ENCODE measurements at places on chromosomes 13 and 19.

DNA sequence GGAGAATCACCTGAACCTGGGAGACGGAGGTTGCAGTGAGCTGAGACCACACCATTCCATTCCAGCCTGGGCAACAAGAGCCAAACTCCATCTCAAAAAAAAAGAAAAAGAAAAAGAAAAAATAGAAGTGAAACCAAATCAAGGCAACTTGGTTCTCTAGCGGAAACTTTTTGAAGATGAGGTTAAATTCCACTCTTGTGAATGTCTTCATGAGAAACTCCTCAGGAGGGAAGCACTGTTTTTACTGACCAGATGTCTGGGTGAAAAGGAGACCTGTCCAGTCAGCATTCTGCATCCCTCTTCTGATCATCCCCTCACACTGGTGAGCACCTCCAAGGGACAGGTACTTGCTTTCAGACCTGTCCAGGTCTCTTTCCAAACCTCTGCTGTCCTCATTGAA is 15.8 kb downstream of the BRD4 start:
- no peak for DNase-seq

- DNase-seq: no peak
These were observed 28.3 kb downstream of the PIP5K1C start for GRCh38 chr19:3671680-3672574.

DNA sequence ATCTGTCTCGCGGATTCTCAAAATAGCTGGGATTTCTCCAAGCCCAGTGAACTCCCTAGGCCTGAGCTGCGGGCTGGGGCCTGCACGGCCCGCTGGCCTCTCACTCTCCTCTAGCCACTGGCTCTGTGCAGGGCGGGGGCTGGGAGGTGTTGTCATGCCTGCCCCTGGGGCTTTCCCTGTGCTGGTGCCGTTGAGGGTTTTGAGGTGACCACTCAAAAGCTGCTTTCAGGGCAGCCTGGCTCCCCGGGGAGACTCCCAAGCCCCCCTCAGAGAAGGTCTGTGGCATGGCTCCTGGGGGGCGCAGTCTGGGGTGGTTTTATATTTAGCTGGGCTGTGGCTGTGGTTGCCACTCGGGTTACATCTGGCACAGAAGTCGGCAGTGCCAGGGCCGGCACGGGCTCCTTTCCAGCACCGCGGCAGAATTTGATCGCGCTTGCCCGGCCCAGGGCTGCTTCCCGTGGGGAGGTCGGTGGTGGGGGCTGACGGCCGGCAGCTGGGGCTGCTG is 10.0 kb downstream of the NDUFB7 start:
- DNase-seq: no peak

DNA sequence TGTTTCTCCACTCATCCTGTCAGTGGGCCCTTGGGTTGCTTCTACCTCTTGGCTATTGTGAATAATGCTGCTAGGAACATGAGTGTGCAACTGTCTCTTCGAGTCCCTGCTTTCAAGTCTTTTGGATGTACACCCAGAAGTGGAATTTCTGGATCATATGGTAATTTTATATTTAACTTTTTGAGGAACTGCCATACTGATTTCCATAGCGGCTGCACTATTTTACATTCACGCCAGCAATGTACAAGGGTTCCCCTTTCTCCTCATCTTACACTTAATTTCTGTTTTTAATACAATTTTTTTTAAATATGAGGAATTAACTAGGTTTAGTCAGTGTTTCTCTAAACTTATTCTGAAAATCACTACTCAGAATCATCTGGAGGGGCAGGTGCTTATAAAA is 24.2 kb upstream of the SLC46A3 start:
- no peak for DNase-seq

DNA sequence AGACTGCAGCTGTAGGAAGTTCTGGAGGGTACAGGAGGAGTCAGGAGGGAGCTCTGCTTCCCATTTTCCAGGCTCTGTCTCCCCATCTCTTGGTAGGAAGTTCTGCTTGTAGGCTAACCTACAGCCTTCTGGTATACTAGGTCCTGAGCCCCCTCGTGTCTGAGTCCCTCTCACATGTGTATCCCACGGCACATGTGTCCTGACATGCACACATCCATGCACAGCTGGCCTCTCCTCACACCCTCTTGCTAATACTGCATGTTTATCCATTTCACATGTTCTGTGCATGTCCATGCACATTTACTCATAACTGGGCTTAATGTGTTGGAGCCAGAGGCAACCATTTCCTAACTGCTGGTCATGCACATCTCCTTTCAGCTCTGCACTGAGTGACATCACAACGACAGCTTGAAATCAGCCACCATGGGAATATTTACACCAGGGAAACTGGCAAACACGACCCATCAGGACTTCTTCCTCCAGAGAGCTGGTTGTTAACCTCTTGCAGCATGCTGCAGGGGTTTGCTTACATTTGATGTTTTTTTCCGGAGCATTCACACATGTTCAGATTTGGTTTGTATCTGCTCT is 3.0 kb downstream of the CD209 start:
- DNase-seq: no peak

DNA sequence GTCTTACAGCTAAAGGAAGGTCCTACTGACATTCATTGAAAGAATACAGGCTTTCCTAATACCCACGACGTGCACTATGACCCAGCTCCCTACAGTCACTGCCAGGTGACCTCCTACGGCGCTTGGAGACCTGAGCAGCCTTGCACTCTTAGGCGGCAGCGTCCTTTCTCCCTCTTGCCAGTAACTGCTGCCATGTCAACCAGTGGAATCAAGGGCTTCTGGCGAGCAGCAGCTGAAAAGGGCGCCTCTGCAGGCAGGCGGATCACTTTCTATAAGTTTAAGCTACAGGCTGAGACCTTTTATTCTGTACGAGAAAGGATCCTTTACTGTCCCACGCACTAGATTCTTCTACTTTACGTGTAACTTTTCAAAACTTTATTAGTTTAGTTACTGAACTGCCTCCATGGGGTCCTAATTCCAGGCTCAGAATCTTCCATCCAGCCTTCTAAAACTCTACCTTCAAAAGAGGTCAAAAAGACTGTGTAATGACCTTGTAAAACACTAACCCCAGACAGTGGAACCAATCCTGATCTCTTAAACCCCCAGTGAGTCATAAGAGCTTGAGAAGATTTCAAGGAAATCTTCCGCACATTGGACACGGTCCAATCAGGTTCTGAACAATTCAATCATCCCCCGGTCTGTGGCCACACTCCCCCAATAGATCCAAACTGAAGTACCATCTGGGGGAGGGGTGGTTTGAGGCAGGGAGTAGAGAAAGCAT is 1.9 kb downstream of the KCTD12 start:
- DNase-seq: no peak

DNA sequence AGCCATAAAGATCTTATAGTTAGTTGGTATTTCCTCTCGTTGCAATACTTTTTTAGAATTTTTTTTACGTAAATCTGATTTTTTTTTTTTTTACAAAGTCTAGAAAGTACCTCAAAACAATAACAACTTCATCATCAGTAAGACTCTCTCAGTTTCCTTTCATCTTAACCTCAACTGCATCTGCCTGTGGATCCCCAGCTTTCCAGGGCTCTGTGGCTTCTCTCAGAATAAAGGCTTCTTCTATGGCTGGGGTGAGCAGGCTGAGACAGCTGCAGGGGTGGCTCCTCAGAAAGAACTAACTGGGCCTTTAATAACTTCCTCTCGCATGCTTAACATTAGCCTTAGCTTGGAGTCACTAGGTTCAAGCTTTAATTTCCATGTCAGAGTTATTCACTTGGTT is 4.2 kb downstream of the ZNF506 start:
- DNase-seq: no peak

- no peak for DNase-seq
These were observed 1.8 kb upstream of the CDC37 start for GRCh38 chr19:10404888-10405820.

GRCh38 chr19:8561075-8561764 is 16.0 kb downstream of the MYO1F start:
- no peak for DNase-seq

DNA sequence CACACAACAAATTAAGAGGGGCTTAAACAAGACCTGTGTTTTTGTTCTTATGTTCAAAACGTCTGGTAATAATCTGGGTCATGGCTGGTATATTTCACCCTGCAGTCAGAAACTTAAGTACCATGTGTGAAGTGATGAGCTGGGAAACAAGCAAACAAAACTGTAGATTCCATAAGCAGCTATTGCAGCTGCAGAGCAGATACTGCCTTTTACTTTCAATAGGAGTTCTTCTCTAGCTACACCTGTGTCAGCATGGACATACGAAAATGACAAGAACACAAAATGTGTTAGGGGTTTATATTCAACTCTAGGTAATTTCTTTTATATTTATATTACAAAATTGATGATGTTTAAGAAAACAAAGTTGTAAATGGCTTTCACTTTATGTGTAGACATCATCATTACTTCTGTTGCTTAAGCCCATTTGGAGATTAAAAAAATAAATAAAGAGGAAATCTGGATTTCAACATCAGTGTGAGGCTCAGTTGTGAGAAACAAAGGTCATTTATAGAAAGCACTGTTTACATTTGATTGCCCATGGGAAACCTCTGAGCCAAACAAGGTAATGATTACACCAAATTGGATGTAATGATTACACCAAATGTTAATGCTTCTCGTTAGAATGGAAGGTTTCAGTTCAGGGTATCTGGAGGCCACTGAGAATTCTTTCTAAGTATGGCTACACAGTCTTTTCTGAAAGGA is 451.0 kb upstream of the SLC10A2 start:
- DNase-seq: no peak

DNA sequence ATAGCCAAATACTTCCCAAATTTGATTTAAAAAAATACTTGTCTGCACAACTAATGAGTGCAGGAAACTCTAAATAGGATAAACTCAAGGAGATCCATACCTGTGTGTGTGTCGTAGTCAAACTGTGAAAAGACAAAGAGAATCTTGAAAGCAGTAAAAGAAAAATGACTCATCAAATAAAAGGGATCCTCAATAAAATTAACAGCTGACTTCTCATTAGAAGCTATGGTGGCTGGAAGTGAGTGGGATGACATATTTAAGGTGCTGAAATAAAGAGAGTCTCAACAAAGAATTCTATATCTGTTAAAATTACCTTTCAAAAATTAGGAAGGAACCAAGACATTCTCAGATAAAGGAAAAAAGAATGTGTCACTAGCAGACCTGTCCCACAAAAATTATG is 13.7 kb downstream of the RNASEH2B start:
- no peak for DNase-seq

- DNase-seq: no peak
These were observed 121.7 kb downstream of the POSTN start for GRCh38 chr13:37476874-37477273.

- DNase-seq: no peak
These were observed 1.9 kb upstream of the CCNP start for GRCh38 chr19:40228346-40228745.

DNA sequence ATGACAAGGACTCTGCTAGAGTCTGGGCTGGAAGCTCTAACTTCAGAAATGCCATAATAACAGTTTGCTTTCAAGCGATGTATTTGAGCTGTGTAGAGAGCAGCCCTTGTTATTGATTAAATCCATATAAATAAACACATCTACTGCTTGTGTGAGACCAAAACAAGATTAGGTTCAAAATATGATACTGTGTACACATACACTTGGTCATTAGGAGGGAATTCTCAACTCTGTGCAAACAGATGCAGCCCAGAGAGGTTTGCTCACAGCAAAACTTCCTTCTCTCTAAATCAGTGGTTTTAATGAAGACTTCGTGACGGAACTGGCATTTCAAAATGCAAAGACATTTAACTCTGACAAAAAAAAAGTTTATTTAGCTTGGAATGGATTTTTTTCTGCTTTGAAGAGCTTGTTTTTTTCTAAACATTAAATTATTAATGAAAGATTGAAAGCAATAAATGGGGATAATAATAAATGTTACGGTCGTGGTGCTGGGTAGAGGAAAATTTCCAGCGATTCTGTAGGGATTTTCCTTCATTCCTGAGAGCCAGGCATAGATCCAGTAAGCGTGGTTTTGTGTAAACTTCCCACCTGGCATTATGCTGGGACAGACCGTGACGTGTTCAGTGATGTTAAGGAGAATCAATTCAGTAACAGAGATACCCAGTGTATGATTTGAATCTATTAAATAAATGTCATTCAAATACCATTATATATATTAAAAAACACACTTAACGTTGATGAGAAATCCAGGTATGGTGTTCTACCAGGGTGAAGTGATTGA is 213.7 kb downstream of the TEX29 start:
- DNase-seq: no peak

GRCh38 chr19:8610041-8610935 is at the start of gene ADAMTS10:
TSS of gene ADAMTS10 (minus strand) at chr19:8610715. CDS start at chr19:8605710, 5,005 bp downstream.
- DNase-seq: no peak

- DNase-seq: no peak
These were observed 25.8 kb downstream of the CACNG6 start for GRCh38 chr19:54017261-54017660.

GRCh38 chr13:37068962-37069361 is 9.5 kb upstream of the SUPT20H start:
- DNase-seq: no peak

DNA sequence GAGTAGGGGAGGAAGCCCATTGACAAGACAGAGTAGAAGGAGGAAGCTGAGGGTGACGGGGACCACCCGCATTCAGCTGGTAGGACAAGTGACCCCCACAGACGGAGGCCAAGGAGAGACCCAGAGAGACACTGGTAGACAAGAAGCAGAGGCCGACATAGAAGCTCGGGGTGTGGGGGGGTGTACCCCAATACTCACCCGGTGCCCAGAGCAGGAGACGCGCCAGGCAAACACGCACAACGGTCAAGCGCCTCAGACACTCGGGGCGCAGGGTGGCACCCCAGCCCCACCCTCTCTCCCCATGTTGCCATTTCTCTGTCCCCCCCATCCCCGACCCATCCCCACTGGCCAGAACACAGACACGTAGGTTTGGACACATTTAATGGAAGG is 23.5 kb downstream of the SHANK1 start:
- DNase-seq: no peak

DNA sequence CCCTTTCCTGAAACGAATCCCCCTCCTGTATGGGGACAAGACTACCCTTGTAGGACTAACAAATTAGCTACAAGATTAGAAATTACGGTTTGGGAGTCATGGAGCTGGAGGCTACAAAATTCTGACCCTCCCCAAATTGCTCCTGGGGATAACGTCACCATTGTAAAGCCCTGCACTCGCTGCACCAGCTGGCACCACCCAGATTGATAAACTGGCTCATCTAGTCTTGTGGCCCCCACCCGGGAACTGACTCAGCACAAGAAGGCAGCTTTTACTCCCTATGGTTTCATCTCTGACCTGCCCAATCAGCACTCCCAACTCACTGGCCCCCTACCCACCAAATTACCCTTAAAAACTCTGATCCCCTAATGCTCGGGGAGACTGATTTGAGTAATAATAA is 150.6 kb upstream of the TSC22D1 start:
- no peak for DNase-seq

GRCh38 chr13:108643646-108644353 is 14.4 kb downstream of the MYO16 start:
- no peak for DNase-seq

- no peak for DNase-seq
These were observed 145.9 kb upstream of the SPACA7 start for GRCh38 chr13:112229992-112230872.

Measured in amniotic stem cell (primary cell).